NCI-H1417 treated with DMSO at 0.1 percent for 48 hours (cell line): ENCODE measurements at places on chromosomes 5 and 9.

- no peak for DNase-seq
These were observed 160.5 kb upstream of the FREM1 start for GRCh38 chr9:15070716-15071115.

GRCh38 chr5:59182760-59183159, 599.9 kb downstream of the RAB3C start:
- DNase-seq = no peak

- DNase-seq = no peak
These were observed 666 bp downstream of the PPARGC1B start for GRCh38 chr5:149730620-149731331.

- DNase-seq = no peak
These were observed 216.3 kb downstream of the KIAA0825 start for GRCh38 chr5:94402096-94402495.

DNA sequence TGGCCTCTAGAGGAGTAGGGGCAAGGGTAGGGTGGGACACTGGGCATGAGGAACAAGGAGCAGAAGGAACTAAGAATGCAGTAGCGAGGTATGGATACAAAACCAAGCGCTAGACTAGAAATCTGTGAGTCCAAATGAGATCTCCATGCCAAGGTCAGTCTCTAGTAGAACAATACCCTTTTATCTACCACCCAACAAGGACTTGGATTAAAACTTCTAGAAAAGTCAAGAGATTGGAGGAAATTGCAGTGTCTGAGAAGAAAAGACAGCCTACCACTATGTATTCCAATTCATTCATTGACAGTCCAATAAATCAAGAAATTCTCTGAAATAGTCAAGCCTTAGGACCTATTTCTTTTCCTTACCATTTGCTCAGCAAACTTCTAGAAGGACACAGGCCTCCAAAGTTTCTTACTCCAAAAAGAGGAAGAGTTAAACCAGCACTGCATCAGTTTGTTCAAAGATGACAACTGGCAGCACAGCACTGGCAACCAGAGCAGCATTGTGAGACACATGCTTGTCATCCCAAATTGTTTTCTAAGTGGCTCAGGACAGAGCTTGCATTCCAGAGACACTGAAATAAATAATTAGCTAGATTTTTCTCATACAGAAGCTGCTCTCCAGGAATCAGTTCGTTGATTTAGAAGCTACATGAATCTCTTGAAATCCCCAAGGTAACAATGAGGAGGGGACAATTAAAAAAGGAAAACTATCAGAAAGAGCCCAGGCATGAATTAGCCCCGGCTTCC, 22.6 kb downstream of the ABCA1 start:
- no peak for DNase-seq

DNA sequence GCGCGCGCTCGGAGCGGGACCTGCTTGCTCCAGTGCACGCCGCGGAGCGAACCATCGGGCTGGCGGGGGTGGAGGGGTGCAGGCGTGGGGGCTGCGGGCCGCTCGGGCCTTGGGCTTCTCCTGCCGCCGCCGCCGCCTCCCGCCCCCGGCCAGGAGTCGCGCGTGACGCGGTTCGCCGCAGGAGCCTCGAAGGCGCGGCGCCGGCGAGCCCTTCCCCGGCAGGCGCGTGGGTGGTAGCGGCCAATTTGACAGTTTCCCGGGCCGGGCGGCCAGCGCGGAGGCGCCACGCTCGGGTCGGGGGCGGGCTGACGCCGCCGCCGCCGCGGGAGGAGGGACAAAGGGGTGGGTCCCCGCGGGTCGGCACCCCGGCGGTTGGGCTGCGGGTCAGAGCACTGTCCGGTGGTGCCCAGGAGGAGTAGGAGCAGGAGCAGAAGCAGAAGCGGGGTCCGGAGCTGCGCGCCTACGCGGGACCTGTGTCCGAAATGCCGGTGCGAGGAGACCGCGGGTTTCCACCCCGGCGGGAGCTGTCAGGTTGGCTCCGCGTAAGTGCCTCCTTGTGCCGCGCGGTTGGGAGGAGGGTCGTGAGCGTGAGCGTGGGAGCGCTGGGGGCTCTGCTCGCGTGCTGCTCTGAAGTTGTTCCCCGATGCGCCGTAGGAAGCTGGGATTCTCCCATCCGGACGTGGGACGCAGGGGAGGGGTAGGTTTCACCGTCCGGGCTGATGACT, at the start of gene TJP2:
Gene TJP2, plus strand, starts transcription at position 387 of the 725 bp plus-strand sequence. Its CDS starts 96 bp downstream, at position 483.
- DNase-seq = no peak

DNA sequence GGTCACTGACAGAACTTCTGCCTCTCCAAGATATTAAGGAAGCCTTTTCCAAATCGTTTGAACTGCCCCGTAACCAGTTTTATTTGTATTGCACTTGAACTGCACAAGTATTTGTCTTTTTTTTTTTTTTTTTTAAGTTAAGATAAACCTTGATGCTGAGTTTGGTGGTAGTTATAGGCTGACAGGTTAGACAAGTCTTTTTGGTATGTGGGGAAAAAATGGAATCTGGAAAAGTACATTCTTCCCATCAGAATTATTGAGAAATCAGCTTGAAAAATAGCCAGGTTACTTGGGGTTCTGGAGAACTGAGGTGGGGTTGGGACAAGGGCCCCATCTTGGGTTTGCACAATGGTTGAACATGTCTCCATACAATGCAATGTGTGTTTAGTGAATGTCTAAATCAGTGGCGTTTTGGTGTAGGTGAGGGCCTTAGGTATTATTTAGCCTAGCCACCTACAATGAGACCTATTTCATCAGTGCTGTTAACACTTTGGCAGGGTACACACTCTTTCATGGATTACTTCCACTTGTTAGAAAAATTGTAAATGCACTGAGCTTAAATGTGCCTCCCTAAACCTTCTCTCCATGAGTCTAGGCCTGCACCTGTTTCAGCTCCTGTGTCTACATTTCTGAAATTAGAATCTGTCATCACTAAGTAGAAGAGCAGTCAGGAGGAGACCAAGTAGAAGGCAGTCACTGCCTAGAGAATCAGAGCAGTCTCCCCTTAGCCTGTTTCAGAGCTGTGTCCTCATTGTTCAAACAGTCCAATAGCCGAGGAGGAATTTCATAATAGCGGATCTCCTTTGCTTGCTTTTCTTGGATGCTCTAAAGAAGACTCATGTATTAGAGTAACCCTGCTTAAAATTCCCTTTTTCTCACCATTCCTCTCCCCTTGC, 140.0 kb upstream of the HMHB1 start:
- no peak for DNase-seq

GRCh38 chr9:133733796-133734533, 4.2 kb downstream of the SARDH start:
- DNase-seq = no peak

DNA sequence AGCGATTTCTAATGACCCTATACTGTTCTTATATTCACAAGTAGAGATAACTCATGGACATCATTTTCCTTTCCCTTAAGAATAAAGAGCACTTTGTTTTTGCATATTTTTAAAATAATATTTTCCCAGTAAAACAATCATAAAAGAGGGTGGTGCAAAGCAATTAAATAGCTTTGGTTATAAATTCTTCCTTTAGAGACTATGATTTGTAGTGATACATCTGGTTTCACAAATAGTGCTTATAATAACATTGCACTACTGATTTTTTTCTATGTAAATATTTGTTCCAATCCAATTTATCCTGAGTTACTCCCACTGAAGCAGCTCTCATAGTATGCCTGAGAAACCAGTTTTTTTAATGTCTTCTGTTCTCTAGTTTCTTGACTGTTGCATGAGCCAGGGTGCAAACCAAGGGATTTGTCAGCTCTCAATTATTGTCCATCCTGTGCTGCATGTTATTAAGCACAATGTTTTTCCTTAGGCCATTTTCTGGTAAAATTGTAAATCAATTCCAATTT, 74.7 kb downstream of the LURAP1L start:
- DNase-seq = no peak

DNA sequence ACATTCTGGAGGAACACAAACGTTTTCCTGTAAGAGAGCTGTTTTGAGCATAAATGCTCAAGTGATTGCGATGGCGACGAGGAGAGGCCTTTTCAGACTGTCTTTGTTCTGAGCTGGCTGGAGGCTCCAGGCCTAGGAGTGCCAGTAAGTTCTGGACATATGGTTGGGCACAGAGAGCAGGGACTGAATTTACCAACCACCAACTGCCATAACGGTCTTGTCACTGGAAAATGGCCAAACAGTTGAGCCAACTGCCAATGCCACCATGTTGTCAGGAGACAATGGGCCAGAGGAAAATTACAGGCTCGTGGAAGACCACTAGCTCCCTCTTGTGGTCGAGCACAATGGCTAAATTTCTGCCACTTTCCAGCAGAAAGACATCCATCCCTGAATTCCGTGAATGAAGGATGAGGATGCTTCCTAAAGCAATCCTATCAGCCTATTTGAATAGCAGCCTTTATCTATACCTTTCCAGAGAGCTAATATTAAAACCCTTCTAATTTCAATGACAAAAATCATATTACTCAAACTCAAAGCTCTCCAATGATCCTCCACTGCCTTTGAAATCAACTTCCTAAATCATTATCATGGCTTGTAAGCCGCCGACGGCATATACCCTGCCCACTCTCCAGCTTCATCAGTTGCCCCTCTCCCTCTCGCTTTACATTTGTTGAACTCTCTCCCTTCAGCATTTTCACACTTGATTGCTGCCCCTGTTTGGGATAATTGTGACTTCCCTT, 66.9 kb upstream of the GLIS3 start:
- DNase-seq = no peak

DNA sequence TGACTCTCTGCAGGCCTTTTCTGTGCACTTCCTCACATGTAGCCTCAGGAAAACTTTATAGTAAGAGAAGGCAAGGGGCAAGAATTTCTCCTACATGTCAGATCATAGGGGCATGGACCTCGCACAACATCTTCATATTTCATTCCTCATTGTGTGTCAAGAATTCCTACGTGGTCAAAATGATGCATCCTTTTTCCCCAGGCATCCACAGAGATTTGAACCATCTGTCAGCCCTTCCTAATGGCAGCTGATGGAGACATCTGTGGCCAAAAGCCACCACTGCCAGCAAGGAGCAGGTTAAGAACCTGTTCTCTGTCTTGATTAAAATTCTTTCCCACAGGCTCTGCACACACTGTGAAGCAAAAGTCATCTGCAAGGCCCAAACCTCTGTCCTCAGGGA, 42.5 kb downstream of the MFAP3 start:
- DNase-seq = no peak

DNA sequence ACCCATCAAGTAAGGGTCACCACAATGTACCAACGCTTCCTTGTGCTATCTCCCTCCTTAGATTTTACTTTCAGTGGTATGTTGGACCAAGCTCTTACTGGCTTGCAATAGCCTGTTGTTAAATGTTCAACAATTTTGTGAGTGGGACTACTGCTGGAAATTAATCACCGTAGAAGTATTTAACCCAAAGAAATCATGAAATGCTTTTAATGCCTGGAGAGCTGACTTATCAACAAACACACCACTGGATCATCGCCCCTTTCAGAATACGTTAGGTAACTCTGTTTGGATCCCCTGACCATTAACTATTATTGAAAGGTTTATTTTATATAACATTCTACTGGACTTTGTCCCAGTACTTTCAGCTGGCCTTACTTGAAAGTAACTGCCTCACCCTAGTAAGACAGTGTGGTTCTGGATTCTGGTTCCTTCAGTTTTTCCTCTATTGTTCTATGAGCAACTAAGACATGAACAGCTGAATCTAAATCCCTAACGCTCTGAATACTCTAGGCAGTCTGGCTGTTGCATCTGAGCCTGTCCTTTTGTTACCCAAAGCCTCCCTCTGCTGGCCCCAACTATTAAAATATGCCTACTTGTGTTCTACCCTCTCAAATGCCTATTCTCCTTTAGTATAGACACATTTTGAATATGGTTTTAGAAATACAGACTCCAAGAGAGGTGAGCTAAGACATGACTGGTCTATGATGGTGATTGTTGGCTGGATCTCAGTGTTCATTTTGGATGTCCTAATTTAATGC, 1203.4 kb upstream of the DMAC1 start:
- no peak for DNase-seq

DNA sequence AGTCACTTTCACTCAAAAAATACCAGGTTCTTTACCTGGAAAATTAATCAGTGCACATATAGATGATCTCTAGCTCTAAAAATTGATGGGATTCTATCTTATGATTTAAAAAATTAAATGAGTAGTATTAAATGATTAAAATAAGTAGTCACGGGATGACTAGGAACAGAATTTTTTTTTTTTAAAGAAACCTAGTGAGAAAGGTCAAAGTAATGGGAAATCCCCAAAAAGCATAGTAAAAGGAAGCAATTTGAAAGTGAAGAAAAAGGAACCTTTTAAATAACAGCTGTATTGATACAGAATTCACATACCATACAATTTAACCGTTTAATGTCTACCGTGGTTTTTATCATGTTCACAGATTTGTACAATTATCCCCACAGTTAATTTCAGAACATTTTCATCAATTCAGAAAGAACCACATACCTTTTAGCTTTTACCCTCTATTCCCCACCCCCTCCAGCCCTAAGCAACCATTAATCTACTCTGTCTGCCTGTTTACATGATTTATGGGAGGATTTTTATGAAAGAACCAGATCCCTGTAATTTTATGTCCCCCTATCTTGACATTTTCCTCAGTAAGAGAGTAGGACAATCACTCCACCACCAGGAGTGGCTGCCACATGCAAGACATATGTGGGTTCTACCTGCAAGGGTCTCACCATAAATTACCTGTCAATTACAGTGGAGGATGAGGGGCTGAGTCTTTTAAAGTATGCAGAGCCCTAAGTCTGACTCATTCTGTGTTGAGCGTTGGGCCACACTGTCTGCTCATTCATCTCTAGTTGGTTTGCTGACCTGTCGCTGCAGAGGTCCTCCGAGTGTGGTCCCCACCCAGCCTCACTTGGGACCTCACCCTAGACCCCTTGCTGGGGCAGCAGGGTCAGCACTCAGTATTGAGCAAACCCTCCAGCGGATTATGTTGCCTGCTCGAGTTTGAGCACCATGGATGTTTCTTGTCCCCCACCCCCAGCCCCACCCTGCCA, 16.0 kb downstream of the ANKRD33B start:
- no peak for DNase-seq

DNA sequence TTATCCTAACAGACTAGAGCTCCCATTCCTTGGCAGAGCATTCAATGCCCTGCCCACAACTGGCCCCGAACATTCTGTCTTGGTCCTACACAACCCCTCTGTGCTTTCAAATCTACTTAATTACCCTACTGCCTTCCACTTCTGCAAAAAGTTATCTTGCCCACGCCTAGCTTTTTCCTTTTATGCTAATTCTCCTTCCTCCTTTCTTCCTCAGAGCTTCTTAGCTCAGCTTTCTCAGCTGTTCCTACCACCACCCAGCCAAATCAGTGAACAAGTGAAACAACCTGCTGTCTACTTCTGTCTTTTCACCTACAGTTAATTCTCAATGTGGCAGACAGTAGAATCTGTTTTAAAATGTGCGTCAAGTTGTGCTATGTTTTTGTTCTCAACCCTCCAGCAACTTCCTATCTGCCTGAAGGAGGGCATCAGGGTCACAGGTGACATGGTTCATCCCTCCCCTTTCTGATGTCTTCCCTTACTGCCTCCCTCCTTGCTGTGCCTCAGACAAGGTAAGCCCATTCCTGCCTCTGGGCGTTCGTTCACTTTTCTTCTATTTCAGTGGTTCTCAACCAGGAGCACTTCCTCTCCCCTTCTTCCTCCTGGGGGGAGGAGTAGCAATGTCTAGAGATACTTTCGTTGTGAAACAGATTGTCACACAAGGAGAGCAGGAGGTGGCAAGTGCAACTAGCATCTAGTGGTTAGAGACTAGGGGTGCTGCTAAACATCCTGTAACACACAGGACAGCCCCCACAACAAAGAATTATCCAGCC, 1.3 kb upstream of the REEP5 start:
- DNase-seq = no peak
